Nephron progenitor cell (in vitro differentiated cells): ENCODE measurements at places on chromosomes 5 and 9.

- no peak for DNase-seq
Measured at GRCh38 chr5:134392301-134392700, 19.4 kb downstream of the CDKN2AIPNL start.

- no peak for DNase-seq
Measured at GRCh38 chr5:136026636-136027035, 2.2 kb upstream of the TGFBI start.

GRCh38 chr5:176703857-176704256 is 56.6 kb downstream of the TSPAN17 start:
- DNase-seq, result no peak

DNA sequence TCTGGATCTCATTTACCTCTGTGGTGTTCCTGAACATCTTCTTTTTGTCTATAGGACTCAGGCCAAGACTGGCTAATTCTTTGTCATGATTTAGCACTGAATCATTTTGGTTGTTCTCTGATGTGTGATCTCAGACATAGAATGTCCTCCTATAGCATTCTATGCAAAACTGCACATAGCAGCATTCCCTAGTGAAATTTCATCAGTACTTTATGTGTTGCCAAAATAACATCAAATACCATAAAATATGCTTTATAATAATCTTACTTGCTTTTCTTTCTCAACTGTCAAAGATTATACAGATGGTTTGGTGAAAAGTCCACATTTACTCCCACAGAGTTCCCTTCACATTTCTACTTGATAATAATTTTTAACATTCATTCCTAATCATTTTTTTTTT is 115.7 kb upstream of the MPDZ start:
- no peak for DNase-seq

GRCh38 chr9:112921549-112921948 is 30.9 kb upstream of the SLC46A2 start:
- DNase-seq, result peak; percentile 8

- no peak for DNase-seq
Measured at GRCh38 chr9:123324767-123325183, 31.2 kb upstream of the CRB2 start.

DNA sequence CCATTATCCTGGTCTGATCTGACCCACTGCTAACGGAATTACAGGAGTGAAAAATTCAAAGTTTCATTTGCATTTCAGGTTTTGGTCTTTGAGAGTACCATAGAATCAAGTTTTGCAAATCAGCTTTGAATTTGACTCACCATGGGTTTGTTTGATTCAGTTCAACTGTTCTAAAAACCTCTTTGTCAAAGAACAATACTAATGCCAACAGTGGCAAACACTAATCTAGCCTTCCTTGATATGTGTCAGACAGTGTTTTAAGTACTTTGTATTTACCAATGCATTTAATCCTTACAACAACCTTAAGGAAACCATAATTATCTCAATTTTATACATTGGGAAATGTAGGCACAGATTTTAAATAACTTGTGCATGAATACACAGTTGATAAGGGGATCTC is 10.1 kb upstream of the FSD1L start:
- no peak for DNase-seq
